ENCODE measurements at places on chromosomes 6 and 20.

GRCh38 chr6:147881432-147881831 lies 372.9 kb downstream of the SAMD5 start:
- no peak for DNase-seq

GRCh38 chr6:9851541-9852380 lies 563.1 kb downstream of the TFAP2A start:
- DNase-seq = no peak

GRCh38 chr6:474453-475185 lies 83.1 kb downstream of the IRF4 start:
- DNase-seq = peak; percentile 81

DNA sequence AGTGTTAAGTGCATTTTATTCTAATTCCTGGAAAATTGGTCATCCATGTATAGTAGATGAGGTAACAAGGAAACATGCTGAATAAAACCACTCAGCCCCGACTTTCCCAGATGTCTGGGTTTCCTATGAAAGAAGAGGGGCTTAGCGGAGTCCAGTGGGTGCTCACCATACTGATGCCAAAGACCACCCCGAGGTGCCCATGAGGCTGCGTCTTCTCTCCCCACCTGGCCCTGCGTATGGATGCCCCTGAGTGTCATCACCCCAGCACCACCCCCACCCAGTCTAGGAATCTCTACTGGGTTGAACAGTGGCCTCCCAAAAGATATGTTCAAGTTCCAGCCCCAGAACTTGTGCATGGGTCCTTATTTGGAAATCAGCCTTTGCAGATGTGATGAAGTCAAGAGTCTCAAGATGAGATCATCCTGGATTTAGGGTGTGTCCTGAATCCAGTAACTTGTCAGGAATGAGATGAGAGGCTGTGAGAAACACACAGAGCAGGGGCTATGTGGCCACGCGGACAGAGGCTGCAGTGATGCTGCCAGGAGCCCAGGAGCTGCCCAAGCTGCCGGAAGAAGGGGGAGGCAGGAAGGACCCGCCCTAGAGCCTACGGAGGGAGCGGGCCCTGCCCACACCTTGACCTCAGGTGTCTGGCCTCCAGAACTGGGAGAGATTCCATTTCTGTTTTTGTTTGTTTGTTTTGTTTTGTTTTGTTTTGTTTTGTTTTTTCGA lies 124.6 kb upstream of the CDH4 start:
- peak; percentile 35 for DNase-seq

DNA sequence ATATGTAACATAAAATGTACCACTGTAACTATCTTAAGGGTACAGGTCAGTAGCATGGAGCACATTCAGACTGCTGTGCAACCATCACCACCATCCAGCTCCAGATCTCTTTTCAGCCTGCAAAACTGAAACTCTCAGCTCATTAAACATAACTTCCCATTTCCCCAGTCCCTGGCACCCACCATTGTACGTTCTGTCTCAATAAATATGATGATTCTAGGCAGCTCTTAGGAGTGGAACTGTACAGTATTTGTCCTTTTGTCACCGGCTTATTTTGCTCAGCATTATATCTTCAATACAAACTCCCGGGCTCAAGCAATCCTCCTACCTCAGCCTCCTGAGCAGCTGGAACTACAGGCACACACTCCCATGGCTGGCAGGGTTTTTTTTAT lies 1.5 kb downstream of the ZC3H12D start:
- no peak for DNase-seq

DNA sequence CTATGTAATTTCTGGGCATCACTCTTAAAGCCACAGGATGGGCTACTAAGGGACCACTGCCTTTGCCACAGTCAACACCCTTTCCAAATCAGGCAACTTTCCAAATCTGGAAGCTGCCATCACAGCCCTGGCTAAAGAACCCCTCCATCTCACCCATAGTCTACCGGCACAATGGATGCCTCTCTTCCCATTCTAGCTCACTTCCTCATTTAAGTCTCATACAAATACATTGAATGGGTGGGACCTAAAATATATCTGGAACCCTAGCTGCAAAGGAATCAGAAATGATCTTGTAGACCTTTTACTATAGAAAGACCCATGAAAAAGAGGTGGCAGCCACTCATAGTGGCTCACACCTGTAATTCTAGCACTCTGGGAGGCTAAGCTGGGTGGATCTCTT lies 3.3 kb upstream of the TREML4 start:
- no peak for DNase-seq

- DNase-seq = no peak
These were observed 142.6 kb downstream of the CDH26 start for GRCh38 chr20:60100780-60101179.

DNA sequence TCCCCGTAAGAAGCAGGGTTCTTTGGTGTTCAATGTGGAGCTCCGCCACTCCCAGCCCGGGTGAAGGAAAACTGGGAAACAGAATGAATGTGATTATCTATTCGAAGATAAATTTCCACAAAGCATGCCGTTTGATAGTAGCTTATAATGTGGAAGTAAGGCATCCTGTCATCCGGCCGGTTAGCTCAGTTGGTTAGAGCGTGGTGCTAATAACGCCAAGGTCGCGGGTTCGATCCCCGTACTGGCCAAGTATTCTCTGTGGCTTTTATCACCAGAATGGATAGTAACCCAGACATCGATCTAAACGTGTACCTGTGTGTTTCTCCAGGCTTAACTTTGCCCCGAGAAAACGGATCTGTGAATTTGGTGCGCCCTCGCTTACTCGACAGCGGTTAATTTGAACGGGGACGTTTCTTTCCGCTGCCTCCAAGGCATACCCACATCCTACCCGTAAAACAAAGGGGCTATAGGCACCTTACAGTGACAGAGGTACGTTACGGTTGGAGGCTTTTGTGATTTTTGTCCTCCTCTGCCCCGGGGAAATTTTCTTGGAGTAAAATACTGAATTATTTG lies 215.2 kb upstream of the ZNF184 start:
- peak; percentile 72 for DNase-seq

- peak; percentile 60 for DNase-seq
These were observed 277.2 kb downstream of the CDC5L start for GRCh38 chr6:44664716-44665115.

DNA sequence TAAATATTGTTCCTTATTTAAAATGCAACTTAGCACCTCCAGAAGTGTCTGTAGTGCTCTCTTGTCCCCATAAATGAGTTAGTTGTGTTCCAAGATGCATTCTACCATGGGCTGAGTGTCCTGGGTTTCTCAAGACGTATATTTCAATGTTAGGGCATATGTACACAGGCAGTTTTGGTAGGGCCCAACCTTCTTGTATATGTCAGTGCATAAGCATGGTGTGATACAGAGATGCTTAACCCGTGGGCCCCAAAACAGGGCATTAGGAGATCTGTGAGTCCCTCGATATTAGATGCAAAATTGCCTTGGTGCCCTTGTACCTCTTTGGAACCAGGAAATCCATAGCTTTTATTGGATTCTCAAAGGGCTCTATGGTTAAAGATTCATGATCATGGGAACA lies 91.5 kb upstream of the HIVEP1 start:
- no peak for DNase-seq

- DNase-seq = no peak
These were observed 105.9 kb downstream of the SASH1 start for GRCh38 chr6:148448369-148449012.

DNA sequence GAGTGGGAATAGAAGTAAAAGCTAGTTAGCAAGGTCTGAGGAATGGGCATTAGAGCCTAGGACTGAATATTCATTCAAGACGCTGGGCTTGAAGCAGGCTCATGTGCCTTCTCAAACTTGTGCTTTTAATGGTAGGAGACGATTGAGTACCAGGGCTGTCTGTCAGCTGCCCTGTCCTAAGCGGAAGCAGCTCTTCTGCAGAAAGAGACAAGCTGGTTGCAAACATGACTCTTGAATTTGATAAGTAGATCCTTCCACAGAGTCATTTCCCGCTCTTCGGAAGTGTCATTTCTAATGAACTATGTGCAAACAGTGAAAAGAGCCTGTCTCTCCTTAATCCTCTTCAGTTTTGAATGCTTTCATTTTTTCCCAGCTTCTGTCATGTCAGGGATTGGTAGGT lies 176.4 kb downstream of the TFAP2B start:
- no peak for DNase-seq

DNA sequence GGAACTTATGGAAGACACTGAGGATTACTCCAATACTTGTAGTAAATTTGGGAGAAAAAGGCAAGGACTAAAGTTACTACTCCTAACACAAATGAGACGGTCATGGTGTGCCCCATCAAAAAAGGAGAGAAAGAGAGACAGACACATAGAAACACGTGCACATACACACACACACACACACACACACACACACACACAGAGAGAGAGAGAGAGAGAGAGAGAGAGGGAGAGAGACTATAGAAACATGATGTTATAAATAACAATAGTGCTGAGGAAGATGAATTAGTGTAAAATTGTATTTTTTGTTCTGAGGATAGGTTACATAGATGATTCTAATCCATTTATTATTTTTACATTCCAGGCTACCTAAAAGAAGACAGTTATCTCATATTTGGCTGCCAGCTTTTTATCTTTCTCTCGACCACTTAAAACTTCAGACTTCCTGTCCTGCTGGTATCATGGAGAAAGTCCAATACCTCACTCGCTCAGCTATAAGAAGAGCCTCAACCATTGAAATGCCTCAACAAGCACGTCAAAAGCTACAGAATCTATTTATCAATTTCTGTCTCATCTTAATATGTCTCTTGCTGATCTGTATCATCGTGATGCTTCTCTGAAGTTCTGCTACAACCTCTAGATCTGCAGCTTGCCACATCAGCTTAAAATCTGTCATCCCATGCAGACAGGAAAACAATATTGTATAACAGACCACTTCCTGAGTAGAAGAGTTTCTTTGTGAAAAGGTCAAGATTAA lies 10.5 kb downstream of the PLN start:
- DNase-seq = no peak

DNA sequence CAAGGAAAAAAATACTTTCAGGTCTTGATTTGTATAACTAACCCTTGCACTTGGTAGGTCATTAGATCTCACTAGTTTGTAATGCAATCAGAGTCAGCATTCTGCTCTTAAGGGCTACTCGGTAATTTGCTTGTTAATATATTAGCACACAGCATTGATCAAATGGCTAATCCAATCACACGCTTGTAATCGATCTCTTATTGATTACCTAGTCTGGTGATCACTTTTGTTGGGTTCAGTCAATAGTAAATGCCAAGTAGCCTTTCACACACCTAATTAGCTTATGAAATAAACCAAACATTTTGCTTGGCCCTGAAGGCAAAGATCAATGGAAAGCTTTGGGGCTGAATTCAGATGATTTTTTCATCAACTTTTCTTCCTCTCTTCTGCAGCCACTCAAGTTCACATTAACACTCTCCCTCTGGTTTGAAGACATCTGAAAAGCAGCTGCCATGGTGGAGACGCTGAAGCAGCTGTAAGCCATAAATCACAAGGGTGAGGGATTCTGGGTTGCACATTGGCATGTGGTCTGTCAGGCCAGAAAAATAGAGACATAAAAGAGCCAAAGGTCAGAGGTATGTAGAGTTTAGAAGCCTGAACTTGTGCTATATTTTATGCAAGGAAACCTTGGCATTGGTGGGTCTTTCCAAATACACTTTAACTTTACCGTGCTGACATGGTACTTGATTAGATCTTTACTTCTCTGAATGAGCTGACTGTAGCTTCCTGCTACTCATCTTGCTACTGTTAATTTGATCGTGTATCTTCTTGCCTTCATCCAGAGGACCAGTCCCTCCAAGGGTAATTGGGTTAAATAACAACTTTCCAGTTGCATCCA lies 234.4 kb downstream of the SIM1 start:
- DNase-seq = no peak

DNA sequence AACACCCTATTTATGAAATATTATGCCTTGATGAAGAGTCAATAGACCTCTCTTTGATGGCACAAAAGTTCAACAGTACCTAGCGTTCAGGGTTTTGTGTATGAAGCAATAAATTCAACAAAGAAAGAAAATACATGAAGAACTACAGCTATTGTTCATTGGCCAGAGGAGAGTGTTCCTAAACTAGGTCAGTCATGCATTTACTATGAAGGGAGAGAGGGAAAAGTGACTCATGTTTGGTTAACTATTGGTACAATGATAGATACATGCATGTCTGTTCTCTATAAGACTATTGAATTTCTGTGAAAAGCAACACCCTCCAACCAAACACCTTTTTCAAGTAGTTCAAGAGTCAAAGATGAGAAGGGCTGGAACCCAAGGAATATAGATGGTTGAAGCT lies 50.7 kb downstream of the CLIC5 start:
- peak; percentile 64 for DNase-seq

DNA sequence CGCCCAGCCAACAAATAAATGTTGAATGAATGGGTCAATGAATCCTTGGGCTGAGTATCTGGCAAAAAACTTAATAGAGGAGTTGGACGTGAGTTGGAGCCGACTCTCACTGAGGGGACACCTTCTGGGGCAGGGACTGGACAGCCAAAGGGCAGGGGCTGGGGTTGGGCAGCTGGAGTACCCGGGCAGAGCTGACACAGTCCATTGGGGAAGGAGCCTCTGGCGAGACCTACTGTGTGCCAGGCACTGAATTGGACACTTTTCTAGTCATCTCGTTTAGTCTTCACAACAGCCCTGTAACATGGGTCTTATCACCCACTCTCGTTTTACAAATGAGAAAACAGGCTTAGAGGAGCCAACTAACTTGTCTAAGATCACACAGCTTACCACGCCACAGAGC lies 4.7 kb upstream of the MAPK13 start:
- no peak for DNase-seq

- no peak for DNase-seq
These were observed 16.4 kb upstream of the TTPAL start for GRCh38 chr20:44459271-44459670.

GRCh38 chr20:49484180-49485140 lies 2.0 kb upstream of the KCNB1 start:
- peak; percentile 81 for DNase-seq

GRCh38 chr20:18992418-18992817 lies 178.8 kb downstream of the SCP2D1 start:
- DNase-seq = no peak

DNA sequence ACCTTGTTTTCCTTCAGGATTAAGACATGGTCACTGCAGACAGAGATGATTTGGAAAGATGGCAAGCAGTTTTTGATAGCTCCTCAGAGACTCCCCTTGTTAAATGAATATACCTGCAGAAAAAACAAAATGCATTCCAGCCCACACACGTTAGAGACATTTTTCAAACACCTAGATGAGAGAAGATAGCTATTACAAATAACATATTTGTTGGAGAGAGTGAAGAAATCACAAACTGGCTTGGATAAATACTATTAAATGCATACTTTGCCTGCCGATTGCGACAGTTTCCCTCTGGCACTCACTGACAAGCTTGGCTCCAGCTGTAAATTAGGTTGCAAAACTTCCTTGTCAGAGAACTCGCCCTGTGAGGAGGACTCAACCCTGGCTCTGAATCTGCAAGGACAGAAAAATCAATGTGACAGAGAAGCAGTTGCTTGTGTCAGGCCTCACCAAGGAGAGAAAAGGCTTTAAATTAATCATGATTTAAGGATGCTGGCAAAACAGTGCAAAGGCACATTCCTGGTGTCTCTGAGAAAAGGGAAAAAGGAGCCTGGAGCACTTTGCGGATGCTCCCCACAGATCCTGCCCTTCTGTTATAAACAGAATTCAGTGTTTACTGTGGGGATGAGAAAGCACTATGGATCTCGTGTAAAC lies 423.7 kb upstream of the MARCKS start:
- no peak for DNase-seq

- no peak for DNase-seq
These were observed 99.0 kb upstream of the KCNG1 start for GRCh38 chr20:51121901-51122412.

GRCh38 chr6:73451223-73452106 lies 632 bp downstream of the CGAS start:
- no peak for DNase-seq

GRCh38 chr6:89536231-89536630 lies 102.3 kb downstream of the LYRM2 start:
- no peak for DNase-seq

- no peak for DNase-seq
These were observed 19.7 kb downstream of the LAMA5 start for GRCh38 chr20:62347445-62347844.
